Activated CD4-positive, alpha-beta T cell treated with anti-CD3 and anti-CD28 coated beads, Interleukin-2, amount 10 ng/mL, durations not matched to agents 24 days and 14 days (primary cell): ENCODE measurements at places on chromosomes 16 and 17. TPM values are rescaled to one million over a fixed set of nuclear protein-coding genes. Genes with fewer than 3 reads are reported as not detected.
A peak's percentile ranks its signal among the peaks of the same experiment; 100 is the strongest.

The CA10 gene
- not detected in 2 replicates for total RNA-seq

The CTDNEP1 gene
- 188 and 190 TPM in 2 replicates for total RNA-seq

DNA sequence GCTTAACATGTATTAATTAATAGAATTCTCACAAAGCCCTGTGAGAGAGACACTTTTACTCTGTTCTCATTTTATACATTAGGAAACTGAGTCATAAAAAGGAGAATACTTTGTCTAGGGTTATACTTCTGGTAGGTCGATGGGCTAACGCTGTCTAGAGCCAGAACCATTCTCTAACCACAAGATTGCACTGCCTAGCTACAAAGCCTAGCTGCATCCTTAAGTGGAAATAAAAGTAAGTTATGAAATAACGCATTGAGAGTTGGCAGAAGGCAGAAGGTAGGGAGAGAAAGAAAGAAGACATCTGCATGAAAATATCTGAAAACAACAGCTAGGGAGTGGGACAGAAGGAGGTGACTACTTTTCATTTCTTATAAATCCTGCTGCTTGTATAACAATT is 33.2 kb downstream of the IRX6 start:
- no peak for DNase-seq

DNA sequence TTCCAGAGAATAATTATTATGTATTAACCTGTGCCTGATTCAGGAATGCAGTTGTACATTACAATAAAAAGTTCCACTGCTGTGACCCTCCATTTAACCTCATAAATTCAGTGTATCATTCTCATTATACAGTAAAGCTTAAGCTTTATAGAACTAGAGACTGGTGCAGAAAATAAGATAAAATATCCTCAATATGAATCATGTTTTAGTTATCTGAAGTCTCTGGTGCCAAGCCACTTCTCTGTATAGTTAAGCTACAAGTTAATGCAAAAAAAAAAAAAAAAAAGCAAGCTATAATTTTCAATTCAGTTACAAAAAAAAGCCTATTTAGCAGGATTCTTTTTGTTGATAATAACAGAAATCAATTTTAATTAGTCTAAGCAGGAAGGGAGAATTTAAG is 22.4 kb upstream of the SMIM36 start:
- DNase-seq = no peak

- DNase-seq = no peak
Measured at GRCh38 chr16:74455619-74456289, 34.5 kb upstream of the CLEC18B start.

DNA sequence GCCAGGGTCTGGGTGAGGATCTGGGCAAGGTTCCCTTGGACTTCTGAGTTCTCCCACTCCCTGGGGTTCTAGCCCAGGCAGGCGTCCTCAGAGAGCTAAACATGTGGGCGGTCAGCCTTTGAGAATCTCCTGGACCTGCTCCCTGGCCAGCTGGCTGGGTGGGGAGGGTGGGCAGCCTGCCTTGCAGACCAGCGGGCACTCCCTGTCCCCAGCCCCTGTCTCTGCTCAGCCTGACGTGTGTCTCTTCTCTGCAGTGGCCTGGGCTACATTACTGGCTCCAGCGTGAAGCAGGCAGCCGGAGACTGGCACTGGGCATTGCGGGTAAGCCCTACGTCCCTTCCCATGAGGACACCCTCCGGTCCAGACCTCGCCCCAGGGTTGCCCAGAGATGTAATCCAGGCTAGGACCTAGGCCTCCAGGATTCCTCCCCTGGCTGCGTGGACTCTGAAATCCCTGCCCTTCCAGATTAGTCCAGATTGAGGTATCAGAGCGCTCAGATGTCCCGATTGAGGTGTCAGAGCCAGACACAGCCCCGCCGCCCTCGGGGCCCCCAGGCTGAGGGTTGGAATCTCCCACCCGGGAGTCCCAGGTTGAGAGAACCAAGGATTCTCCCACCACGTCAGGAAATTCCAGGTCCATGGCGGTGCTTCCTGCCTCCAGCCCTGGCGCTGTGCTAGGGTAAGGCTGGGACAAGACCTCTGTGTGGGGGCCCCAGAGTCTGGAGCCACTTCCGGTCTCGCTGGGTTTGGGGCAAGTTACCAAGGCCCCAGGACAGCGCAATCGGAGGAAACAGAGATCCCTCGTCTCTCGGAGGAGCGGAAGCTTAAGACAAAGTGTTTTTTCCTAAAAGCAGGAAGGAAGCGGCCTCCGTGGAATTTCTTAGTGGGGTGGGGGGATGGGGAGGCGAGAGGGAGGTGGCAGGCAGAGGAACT is 24.1 kb downstream of the MYBBP1A start:
- no peak for DNase-seq

DNA sequence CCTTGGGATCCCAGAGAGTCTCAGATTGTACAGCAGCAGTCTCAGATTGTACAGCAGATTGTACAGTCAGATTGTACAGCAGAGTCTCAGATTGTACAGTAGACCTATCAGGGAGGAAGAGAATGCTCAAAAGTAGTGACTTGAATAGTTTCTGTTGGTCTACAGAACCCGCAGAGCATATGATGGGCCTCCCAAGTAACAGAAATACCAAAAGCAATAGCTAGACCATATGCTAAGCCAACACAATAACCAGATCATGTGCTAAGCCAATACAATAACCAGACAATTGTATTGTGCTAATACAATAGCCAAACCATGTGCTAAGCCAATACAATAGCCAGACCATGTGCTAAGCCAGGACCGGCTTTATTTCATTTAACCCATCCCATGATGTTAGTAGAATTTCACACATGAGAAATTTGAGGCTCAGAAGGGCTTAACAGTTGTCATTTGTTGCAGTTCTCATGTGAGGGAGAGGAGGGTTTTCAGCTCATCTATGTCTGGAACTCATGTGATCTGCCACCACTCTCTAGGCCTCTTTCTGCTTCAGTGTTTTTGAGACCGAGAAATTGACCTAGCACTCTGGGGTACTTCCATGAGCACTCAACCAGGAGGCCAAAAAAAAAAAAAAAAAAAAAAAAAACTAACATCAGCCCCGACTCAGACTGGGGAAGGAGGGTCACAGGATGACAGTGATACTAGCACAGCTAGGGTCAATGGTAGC is 144.0 kb downstream of the SOX9 start:
- no peak for DNase-seq

The EEF2K gene
- total RNA-seq = 30.5 and 33.9 TPM in 2 replicates

The AOC2 gene
- 3.3 and 4.2 TPM in 2 replicates for total RNA-seq

GRCh38 chr17:305090-305976 is 47.3 kb downstream of the RPH3AL start:
- no peak for DNase-seq

GRCh38 chr17:64166876-64167275 is 36.9 kb upstream of the ERN1 start:
- DNase-seq = no peak

The CCL2 gene
- total RNA-seq = 0.28 TPM in 1 of 2 replicates, not detected in the other

GRCh38 chr17:55407641-55408566 is 13.7 kb downstream of the MMD start:
- DNase-seq = no peak

The C1QL1 gene
- total RNA-seq = 0.21 and 0.42 TPM in 2 replicates

- DNase-seq = no peak
Measured at GRCh38 chr17:45138911-45139532, 3.5 kb downstream of the ACBD4 start.

The TEKT1 gene
- not detected in 2 replicates for total RNA-seq

DNA sequence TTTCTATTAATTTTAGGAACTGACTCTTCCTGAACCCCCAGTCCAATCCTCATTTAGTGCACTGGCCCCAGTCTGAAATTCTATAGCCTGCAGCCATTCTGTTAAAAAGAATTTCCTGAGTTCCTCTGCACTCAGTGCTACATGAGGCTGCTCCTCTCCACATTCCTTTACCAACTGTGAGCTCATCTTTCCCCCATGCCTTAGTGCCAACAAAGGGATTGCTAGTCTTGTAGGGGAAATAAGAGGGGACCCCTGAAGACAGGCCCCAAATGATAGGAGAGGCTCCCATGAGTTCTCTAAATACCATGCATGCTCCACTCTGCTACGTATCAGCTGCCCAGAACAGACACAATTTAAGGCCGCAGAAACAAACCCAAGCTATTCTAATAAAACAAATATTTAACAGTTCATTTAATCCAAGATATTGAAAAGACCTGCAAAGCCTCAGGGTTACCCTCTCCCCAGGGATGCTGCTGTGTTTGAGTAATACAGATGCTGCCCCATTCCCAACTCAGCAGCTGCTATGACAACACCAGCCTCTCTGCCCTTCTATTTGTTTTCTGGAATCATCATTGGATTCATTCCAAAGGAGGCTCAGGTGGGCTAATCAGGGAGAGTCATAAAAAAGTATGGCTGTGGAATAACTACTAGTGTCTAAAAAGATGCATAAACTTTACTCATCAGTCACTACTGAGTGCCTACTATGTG is 228.5 kb downstream of the TOX3 start:
- DNase-seq = no peak

- DNase-seq = no peak
Measured at GRCh38 chr17:50122945-50123344, 7.0 kb downstream of the SAMD14 start.

DNA sequence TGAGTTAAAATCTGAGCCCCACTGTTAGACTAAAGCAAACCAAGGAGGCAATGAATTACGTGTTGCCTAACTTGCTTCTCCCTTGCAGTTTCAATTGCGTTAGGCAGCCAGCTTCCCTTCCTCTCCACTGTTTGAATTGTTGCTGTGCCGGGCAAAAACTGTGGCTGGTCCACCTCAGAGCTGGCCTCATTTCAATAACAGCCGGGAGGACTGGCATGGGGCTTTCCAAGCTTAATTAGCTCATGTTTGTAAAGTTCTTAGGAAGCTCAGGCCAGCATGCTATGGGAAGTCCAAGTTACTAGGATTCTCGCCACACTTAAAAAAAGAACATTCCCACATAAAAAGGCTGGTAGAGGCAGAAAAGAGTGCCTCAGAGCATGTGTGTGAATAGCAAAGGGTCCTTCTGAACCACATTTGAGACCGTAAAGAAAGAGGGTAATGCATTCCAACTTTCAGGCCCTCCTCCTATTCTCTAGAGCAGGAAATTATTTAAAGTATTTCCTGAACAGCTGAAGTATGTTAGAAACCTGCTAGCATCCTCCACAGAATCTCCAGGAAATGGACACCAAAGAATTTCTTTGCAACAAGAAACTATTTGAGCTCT is 79.0 kb upstream of the SMURF2 start:
- DNase-seq = no peak

DNA sequence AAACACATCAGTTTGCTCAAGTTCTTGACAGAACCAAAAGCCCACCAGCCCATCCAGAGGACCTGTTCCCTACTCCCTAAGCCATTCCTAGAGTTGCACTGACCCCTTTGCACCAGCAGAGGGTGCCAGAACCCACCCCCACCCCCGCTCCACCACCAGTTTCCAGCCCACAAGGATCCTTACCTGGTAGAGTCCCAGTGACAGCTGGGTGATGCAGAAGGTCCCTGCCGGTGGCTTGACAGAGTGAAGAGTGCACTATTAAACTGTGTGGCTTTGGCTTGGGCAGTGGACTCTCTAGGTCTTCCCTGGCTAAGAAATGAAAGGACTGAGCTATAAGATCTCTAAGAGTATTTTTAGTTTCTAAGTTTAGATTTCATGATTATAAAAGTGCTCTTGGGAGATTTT is 73.3 kb upstream of the MTMR4 start:
- DNase-seq = peak; percentile 82
